Lung (tissue), 17 donors: ENCODE measurements at places on chromosomes 12 and 14. TPM values are rescaled to one million over a fixed set of nuclear protein-coding genes. Genes with fewer than 3 reads are reported as not detected.

GRCh38 chr14:54627219-54627539, 60.3 kb downstream of the SAMD4A start:
- no peak for DNase-seq

GRCh38 chr14:85960756-85961155, 430.8 kb downstream of the FLRT2 start:
- no peak for DNase-seq

- no peak for DNase-seq
Measured at GRCh38 chr14:34684578-34684977, 29.8 kb downstream of the CFL2 start.

- peak; percentile 84 for DNase-seq
Measured at GRCh38 chr12:92942905-92943304, 13.8 kb upstream of the EEA1 start.

DNA sequence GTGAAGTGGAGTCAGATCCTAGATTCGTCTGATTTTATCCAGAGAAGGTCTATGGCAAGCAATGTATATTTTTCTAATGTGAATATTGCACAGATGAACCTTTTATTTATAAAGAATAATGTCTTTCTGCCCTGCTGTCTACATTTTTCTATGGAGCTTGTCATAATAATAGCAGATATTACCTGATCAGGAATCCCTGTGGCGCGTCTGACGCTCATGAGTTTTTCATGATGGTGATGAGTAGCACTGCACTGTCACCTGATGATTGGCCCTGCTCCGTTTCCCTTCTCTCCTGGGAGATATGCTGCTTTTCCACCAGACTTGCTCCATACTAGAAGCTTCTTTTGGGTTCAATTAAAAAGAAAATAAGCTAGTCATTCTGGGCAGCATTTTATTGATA, 20.5 kb downstream of the CINP start:
- DNase-seq: no peak

- DNase-seq: no peak
Measured at GRCh38 chr12:68376901-68377300, 44.7 kb upstream of the MDM1 start.

GRCh38 chr12:96431067-96431466, 30.8 kb upstream of the CDK17 start:
- DNase-seq: no peak

DNA sequence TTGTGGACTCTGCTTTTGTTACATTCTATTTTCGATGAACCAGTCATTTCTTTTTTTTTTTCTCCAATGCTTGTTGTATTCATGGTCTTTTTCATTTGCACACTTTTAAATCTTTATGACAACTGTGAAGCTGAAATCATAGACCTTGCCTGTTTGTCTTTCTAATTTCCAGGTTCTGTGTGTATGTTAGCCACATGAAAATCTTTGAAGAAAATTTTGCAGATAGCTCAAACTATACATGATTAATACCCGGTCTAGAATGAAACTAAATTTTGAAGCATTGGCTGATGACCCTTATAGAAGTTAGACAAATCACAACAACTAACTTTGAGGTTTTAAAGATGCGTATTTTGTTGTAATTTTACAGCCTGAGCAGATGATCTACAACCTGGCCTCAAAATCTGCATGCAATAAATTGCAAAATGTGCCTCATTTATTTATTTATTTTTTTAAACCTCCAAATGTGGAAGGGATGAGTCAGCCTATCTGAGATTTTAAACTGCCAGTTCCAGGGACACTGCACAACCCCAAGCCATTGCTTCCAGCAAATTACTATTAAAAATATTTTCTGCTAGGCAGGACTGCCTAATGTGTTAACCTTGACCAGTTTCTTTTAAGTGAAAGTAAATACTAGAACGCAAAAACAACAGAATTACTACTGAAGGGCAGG, 96.3 kb upstream of the NAV3 start:
- no peak for DNase-seq

GRCh38 chr12:128914908-128915563, 61.8 kb downstream of the GLT1D1 start:
- DNase-seq: no peak

DNA sequence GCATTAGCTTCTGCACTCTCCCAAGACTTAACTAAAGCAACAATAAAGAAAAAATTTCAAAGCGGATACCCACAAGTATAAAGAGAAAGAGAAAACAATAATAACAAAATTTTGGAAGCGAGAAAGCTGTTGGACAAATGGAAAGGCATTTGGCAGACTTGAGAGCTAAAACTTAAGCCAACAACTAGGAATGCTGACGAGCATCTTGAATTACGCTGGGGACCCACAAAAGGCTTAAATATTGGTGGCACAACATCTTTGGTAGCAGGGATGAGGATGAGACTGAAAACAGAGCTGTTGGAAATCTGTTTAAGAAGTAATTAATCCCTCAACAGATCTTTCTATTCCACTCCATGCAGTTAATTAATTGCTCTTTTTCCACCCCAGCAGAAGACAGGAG, 49.8 kb downstream of the LLPH start:
- DNase-seq: no peak

GRCh38 chr12:105977652-105978051, 161.1 kb downstream of the NUAK1 start:
- DNase-seq: no peak

DNA sequence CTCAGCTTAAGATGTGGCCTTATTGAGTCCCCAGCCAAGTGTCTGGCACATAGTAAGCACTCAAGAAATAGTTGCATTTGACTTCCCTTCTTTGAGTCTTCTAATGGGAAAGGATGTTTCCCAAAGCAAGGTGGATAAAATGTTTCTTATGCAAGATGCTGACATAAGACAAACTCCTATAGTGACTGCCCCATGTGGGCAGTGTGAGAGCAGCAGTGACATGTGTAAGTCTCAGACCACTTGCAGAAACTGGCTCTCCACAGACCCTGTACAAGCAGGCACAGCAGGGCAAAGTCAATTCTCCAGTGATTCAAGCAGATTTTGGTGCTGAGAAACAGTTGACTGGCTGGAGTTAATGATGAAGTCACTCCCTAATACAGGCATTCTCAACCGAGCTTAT, 255.3 kb downstream of the ANO2 start:
- no peak for DNase-seq

GRCh38 chr12:12230275-12230674, 36.6 kb downstream of the LRP6 start:
- DNase-seq: no peak

DNA sequence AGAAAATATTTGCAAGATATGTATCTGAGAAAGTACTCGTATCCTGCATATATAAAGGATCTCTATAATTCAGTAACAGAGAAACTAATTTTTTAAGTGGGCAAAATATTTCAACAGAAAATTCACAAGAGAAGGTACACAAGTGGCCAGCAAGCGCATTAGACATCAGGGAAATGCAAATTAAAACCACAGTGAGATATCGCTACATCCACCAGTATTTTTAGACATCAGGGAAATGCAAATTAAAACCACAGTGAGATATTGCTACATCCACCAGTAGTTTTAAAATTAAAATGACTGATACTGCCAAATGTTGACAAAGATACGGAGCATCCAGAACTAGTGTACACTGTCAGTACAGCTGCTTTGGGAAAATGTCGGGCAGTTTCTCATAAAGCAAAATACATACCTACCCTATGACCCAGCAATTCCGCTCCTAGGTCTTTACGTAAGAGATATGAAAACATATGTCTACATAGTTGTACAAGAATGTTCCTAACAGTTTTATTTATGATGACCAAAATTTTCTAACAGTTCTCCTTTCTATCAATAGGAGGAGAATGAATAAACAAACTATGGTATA, 2.8 kb upstream of the KCNK13 start:
- no peak for DNase-seq

DNA sequence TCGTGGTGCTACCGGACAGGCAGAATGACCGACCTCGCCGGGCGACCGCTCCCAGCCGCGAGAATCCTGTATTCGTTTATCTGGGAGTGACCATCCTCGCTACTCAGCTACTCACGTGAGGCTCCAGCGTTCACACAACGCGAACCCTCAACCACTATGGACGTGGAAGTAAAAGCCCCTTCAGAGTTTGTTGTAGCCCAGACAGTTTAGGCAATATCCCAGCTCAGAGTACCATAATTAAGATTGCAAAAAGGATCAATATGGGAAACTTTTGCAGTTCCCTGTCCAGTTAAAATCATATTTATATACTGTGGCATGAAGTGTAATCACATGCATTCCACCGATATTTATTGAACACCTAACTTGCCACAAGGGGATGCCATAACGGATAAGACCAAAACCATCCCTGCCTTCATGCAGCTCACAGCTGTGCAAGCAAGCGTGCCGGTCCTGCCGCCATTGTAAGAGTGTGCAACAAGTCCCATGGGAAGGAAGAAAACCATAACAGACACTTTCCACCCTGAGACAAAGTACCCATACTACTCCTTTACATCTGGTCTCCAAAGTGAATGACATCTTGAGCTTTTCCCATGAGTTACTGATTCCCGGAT, 938 bp upstream of the MAX start:
- peak; percentile 7 for DNase-seq

DNA sequence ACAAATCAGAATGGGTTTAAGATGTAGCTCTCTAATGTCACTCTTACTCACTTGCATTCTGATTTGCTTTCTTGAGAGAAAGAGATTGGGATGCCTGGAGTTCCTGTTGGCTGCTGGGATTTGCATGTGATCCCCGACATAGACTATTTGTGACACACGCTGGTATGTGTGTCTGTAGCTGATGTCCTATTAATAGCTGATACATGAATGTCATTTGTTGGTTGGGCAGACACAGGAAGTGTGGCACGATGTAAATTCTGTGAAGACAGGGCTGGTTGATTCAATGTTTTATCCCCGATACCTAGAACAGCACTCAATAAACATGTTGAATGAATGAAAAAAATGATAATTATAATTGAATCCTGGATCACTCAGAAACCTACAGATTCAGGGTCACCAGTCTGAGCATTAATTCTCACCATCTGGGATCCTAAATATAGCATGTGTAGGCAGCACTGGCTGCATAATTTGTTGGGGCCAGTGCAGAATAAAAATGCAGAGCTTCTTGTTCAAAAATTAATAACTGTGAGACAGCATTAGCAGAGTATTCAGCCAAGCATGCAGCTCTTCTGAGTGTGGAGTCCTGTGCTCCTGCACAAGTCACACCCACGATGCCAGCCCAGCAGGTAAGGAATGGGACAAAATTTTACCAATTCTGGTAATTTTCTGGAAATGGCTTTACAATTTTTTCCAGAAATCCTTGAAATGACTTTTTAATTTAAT, 35.5 kb upstream of the SOCS2 start:
- DNase-seq: peak; percentile 23

DNA sequence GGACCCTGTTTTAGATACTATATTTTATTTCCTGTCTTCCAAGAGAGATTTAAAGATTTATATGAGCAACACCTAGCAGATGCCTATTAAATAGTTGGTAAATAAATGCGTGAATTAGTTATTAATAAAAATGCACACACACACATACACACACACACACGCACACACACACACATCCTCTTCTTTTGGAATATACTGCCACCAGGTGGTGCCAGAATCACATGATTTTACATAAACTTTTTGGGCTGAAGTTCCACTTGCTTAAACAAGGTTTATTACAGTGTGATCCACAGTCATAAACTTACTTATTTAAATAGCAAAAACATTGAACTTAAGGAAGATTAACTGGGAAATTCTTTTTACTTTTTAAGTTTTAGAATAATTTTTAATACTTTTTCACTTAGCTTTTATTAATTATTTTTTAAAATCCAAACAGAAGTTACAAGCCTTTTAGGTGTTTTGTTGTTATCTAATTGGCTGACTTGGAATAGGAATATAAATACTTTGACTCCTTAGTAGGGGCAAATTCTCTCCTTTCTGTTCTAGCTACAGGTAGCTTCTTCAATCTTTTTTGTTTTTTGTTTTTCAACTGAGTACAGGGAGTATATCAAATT, 17.5 kb downstream of the RAD51B start:
- peak; percentile 53 for DNase-seq

GRCh38 chr14:89616852-89617341, 199.9 kb upstream of the FOXN3 start:
- peak; percentile 64 for DNase-seq

DNA sequence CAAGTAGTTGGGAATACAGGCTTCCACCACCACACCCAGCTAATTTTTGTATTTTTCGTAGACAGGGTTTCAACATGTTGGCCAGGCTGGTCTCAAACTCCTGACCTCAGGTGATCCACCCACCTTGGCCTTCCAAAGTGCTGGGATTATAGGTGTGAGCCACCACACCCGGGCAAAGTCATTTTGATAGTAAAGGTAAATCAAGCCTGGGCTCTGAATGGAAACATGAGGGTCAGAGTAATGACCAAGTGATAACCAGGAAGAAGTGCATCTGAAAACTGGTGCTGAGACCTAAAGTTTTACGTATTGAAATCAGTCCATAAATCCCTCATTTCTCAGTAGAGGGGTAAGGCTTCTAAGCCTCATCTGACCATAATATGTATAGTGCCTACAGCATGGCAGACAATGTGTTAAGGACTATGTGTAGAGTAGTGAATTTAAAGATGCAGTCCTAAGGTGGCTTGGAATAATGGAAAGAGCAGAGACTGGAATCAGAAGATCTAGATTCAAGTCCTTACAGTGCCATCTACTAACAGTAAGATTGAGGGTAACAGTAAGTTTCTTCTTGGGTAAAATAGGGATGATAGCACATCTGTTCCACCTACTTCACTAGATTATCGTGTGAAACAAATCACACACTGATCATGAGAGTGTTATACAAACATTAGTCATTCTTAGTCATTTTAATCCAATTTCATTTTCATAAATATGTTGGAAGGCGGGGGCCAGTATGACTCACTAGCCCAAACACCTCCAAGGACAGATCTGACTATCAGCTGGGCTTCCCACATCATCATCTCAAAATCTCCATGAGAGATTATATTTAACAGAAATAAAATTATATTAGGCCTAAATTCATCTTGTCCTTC, 11.2 kb downstream of the MAP4K5 start:
- no peak for DNase-seq

DNA sequence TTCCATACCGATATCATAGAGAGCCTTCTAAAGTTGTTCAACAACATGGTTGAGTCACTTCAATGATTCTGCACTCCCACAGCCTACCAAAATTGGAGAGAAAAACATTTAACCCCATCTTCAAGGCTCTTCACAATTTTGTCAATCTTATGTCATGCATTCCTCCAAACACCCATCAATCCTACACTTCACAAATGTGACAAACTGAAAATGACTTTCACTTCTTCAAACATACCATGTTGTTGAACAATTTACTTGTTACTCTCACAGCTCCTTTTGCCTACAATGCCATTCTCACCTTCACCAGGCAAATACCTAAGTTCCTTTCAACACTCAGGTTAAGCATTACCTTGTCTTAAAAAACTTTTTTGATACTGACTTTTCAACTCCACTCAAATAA, 88.0 kb downstream of the OSBPL8 start:
- no peak for DNase-seq

The KRT81 gene
- total RNA-seq: 0.20 TPM

The TAS2R50 gene
- total RNA-seq: 11.1 TPM

The INHBC gene
- total RNA-seq: not detected

The OR10G2 gene
- not detected for total RNA-seq

The ALX1 gene
- total RNA-seq: 0.12 TPM

The PTPRO gene
- total RNA-seq: 2.6 TPM
